ENCODE measurements at places on chromosomes 7 and 10.

- DNase-seq, result no peak
These were observed 89.7 kb downstream of the GLCCI1 start for GRCh38 chr7:8058322-8058721.

DNA sequence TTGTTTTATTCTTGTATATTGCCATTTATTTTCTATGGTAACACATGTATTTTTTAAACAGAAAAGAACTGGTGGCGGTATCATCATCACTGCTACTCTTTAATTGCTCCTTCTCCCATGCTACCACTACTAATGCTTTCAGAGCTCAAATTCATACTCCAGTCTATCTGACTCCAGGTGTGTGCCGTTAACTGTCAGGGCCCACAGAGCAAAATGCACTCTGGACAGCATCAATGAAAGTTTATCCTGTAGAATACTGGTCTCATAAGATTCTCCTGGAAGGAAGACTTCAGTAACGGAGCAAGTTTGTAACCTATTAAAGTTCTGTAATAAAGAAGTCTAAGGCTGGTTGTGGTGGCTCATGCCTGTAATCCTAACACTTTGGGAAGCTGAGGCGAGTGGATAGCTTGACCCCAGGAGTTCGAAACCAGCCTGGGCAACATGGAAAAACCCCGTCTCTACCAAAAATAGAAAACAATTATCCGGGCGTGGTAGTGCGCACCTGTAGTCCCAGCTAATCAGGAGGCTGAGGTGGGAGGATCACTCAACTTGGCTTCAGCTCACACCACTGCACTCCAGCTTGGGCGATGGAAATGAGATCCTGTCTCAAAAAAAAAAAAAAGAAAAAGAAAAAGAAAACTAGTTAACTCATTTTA, 18.4 kb downstream of the ZNRF2 start:
- no peak for DNase-seq

- no peak for DNase-seq
These were observed 24.8 kb upstream of the TRIM8 start for GRCh38 chr10:102619281-102619981.

GRCh38 chr7:51455948-51456347, 139.3 kb upstream of the COBL start:
- DNase-seq, result no peak

DNA sequence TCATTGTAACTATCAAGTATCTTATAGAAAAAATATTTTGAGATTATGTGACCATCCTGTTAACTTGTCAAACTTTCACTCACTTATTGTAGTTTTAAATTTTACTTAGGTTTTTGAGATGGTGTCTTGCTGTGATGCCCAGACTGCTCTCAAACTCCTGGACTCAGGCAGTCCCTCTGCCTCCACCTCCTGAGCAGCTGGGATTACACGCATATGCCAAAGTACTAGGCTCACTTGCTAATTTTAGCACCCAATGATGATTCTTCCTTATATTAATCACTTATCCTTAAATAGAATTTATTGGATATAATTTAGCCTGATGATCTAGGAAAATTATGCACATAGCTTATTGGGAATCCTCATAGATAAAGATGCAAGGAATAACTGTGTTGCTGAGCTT, 104.9 kb downstream of the BTRC start:
- no peak for DNase-seq

GRCh38 chr10:6072215-6072934, 10.2 kb upstream of the IL2RA start:
- no peak for DNase-seq

DNA sequence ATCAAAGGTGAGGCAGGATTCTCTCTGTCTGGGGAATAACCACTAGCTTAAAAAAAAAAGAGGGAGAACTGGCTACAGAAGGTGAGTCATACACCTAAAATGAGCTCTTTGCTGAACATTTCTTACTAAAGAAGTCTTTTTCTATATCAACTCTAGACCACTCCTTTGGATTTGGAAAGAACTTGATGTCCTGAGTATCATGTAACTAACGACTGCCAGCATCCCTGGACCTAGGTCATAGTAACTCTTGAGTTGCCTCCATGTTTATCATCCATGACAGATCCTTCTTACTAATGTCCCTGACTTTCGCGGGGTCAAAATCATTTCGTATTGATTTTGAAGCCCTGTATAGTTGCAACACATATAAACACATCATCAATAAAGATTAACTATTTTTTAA, 89.1 kb downstream of the CNOT4 start:
- DNase-seq, result no peak

DNA sequence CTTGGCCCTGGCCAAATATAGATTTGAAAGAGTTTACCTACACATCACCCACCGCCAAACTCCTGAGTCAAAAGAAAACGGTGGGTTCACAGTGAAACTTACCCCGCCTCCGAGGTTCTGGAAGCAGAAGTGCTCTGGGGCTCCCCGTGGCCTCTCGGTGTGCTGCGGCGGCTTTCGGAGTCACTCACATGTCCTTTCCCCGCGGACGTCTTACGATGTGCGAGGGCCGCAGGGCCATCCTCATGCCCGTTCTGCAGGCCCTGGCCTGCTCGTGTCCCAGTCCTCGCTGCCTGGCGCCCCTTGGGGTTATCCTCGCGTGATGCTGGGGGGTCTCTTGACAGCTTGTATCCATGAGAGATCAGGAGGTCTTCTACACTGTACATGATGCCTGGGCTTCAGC, 12.0 kb downstream of the JCAD start:
- no peak for DNase-seq

Data from hippocampal formation (tissue), 2 donors.